ENCODE measurements at places on chromosomes 2 and 18. TPM values are rescaled to one million over a fixed set of nuclear protein-coding genes. Genes with fewer than 3 reads are reported as not detected.

The SNORC gene
- not detected for total RNA-seq

The HSBP1L1 gene
- 20.6 TPM for total RNA-seq

The CIDEA gene
- not detected for total RNA-seq

The SOWAHC gene
- total RNA-seq, result 10.1 TPM

The EHD3 gene
- total RNA-seq, result 6.5 TPM

The CIB4 gene
- total RNA-seq, result 0.61 TPM

The BOLL gene
- not detected for total RNA-seq

The UGT1A4 gene
- total RNA-seq, result not detected

The HNMT gene
- total RNA-seq, result 54.6 TPM

The ANKRD44 gene
- 20.5 TPM for total RNA-seq

The MC5R gene
- not detected for total RNA-seq

The PROM2 gene
- 13.8 TPM for total RNA-seq

The SLC11A1 gene
- 14.0 TPM for total RNA-seq

The TRIM43 gene
- total RNA-seq, result 0.48 TPM

DNA sequence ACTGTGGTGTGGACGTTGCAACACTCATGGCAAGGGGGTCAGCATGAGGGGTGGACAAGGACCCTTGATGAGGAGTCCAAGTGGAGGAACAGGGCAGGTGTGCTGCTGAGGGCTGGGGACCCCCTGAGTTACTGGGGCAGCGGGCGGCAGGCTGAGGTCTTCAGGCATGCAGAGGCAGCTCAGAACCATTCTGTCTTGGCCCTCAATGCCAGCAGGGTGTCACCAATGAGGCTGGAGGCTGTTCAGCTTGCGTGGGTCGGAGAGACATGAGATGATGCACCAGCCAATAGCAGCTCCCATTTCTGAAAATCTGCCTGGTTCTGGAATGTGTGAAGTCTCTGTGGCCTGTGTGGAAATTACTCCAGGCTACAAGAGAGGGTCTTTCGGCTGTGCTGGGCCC lies 105.4 kb downstream of the INHBB start:
- DNase-seq, result no peak

DNA sequence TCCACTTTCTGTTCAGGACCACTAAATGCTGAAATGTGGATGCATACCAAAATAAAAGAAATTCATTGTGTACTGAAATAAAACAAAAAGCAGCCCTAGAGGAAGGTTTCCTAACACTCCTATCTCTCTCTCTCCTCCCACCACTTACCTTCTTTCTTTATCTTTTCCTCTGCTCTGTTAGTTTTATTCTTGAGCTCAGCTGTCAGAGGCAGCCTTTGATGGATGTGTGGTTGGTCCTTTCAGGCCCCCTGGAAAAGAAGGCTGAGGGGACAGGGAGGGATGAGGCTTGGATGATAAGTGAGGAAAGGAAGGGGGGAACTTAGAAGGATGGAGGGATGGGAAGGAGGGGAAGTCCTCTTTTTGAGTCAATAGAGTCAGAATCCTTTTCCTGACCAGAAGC lies 47.6 kb downstream of the DHRS9 start:
- no peak for DNase-seq

DNA sequence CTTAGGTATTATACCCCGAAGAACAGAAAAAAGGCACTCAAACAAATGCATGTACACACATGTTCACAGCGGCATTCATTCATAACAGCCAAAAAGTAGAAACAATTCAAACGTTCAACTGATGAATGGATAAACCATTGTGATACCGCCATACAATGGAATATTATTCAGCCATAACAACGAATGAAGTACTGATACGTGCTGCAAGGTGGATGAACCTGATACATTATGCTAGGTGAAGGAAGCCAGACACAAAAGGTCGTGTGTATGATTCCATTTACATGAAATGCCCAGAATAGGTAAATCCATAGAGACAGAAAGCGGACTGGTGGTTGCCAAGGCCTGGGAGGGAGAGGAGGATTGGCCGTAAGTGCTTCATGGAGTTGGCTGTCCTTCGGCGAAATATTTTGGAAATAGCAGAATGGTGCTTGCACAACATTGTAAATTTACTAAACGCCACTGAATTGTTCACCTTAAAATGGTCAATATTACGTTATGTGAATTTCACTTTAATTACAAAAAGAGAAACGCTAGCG lies 750 bp upstream of the RMP24 start:
- no peak for DNase-seq

GRCh38 chr18:57890266-57890665 lies 87.2 kb upstream of the ATP8B1 start:
- no peak for DNase-seq

- DNase-seq, result no peak
Measured at GRCh38 chr2:161956738-161957137, 117.3 kb downstream of the DPP4 start.

GRCh38 chr2:113260991-113261390 lies 17.7 kb downstream of the PAX8 start:
- no peak for DNase-seq

DNA sequence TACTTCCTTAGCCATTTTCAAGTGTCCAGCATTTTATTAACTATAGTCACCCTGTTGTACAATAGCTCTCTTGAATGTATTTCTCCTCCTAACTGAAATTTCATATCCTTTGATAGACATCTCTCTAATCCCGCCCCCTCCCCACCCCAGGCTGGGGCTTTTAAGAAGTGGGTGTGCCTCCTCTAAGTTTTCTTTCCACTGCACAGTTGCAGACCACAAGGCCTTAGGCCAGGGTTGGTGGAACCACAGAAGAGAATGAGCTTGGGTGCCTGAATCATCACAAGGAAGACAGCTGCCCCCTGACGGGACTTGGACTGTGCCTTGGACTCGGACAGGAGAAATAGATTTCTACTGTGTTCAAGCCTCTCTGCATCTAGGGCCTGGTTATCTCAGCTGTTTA lies 193.4 kb downstream of the HAUS1 start:
- no peak for DNase-seq

DNA sequence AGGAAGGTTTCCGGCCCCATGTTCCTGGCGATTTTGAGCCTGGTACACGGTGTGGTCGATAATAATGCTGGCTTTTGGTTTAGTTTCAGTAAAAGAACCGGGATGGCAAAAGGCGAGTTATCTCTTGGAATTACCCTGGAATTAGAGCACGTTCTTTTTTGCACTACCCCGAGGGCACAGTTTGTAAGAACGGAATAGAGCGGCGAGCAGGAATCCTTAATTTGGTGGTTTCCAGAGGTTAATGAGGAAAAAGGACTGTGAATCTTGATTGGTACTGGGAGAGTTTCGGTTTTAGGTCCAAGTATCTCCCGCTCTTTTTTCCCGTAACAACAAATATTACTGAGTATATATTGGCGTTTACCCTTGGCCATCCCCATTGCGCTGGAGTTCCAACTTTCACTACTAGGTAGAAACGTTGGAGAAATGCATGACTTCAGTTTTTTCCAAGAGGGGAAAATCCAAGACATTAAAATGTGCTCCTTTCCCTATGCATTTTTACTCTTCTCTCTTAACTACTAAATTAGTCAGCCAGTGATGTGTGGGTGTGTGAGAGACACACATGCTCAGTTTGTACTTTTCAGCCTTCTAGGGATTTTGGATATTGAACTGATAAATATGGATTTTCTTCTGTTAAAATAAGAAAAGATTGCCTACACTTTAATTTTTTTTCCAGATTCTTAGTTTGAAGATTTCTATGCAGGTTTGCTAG lies 160.8 kb downstream of the AGPS start:
- DNase-seq, result no peak

DNA sequence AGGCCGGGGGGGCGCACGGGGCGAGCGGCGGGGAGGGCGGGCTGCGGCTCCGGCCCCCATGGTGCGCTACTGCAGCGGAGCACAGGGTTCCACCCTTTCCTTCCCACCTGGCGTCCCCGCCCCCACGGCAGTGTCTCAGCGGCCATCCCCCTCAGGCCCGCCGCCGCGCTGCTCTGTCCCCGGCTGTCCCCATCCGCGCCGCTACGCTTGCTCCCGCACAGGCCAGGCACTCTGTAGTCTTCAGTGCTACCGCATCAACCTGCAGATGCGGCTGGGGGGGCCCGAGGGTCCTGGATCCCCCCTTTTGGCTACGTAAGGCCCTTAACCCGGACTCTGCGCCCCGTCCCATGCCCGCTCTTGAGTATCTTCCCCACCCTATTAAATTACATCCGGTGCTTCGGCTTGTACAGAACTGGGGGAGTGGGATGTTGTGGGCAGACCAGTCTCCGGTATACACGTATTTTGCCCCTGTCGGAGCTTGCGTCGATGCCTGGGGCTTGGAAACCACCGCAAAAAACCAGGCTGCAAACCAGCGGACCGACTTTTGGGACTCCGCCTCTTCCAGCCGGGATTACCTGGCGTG lies 598 bp upstream of the WBP1 start:
- peak; percentile 58 for DNase-seq

DNA sequence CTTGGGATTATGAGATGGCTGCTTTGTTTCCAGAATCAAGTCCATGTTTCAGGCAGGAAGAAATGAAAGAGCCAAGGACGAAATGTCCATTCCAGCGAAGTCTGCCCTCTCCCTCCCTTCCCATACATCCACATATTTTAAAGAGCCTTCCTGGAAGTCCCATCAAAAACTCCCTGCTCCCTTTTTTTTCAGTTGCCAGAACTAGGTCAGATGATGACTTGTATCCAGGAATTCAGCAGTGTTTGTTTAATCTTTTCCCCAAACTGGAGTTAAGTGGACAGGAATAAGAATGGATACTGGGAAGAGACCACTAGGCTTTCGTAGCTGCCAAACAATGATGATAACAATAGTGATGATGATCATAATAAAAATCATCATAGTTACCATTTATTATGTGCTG lies 198.7 kb downstream of the MEIS1 start:
- DNase-seq, result no peak

- DNase-seq, result no peak
Measured at GRCh38 chr2:174611854-174612253, 14.2 kb upstream of the WIPF1 start.

GRCh38 chr2:195898505-195899191 lies 170.0 kb downstream of the DNAH7 start:
- peak; percentile 33 for DNase-seq

DNA sequence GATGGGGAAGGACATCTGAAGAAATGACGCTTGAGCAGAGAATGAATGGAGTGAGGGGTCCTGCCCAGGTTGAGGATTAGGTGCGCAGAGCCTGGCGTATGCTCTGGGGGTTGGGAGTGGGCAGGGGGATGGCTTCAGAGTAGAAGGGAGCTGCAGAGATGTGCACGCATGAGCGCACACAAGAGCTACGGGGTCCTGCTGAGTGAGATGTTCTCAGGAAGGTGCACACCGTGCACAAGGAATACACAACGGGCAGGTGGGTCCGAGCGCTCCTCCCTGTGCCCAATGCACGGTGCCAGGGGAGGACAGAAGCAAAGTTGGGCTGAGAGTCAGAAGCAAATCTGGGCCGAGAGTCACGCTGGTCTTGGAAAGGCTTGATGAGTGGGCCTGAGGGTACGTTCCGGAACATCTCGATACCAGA lies 25.5 kb downstream of the TWIST2 start:
- no peak for DNase-seq

All from uterus (tissue), 4 donors.